ENCODE measurements at places on chromosomes 2 and 18.

GRCh38 chr18:37720663-37721062 lies 155.1 kb upstream of the CELF4 start:
- DNase-seq: no peak

- DNase-seq: no peak
These were observed 7.3 kb upstream of the CETN1 start for GRCh38 chr18:572831-573289.

DNA sequence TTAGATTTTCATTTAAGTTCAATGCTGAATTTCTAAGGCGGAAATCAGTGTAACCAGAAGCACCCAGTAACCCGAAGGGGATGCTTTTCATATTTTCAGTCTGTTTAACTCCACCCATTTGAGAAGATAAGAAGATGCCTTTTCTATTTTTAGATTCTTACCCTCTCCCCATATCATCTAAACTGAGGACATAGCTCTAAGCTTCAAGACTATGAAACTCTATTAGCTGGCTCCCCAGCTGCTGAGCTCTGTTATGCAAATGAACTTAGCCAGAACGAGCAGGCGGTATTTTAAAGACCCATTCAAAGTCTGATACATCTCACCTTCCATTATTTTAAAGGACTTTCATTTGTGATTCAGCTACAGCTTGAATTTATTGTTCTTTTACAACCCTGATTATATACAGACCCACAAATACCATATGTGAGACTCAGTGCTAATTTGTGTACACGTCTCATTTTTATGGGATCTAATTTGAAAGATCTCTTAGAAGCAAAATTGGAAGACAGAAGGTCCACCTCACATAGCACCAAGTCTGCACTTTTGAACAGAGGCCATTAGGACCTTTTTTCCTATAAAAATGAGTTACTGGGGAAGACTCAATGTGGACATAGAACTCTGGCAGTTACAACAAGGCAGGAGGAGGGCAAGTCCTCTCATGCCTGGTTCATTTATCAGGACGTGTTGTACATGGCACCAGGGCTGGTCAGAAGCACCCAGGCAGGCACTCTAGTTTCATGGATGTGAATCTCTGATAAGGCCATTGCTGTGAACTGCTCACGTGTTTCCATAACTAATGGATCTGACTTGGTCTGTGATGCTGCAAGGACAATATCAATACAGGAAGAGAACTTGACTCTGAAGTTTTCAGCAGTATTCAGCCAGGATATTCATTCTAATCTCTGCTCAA lies 16.3 kb downstream of the CDC42EP3 start:
- no peak for DNase-seq

- DNase-seq: no peak
These were observed 19.9 kb downstream of the SEMA4F start for GRCh38 chr2:74673826-74674528.

GRCh38 chr2:172545408-172546075 lies 10.3 kb upstream of the PDK1 start:
- DNase-seq: no peak
